ENCODE measurements at places on chromosomes 1 and 21.
A peak's percentile ranks its signal among the peaks of the same experiment; 100 is the strongest.

DNA sequence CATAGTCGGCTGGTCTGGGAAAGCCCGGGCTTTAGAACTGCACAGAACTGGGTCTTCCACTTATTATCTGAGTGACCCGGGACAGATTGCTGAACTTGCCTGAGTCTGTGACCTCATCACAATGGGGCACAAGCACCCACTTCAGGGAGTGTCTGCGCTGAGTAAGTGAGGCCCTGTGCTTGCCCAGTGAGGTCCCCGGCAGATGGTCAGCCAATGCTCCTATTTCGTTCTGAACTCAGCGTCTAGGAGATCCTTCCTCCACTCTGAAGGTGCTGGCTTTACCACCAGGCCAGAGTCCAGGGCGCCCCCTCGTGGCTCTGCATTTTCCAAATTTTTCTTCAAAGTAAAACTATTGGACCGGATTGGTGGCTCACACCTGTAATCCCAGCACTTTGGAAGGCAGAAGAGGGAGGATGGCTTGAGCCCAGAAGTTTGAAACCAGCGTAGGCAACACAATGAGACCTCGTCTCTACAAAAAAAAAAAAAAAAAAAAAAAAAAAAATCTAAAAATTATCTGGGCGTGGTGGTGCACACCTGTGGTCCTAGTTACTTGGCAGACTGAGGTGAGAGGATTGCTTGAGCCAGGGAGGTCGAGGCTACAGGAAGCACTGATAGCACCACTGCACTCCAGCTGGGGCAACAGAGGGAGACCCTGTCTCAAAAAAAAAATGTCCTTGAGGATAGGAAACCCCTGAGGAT, 61.7 kb downstream of the FCRL5 start:
- DNase-seq, result peak; percentile 12

DNA sequence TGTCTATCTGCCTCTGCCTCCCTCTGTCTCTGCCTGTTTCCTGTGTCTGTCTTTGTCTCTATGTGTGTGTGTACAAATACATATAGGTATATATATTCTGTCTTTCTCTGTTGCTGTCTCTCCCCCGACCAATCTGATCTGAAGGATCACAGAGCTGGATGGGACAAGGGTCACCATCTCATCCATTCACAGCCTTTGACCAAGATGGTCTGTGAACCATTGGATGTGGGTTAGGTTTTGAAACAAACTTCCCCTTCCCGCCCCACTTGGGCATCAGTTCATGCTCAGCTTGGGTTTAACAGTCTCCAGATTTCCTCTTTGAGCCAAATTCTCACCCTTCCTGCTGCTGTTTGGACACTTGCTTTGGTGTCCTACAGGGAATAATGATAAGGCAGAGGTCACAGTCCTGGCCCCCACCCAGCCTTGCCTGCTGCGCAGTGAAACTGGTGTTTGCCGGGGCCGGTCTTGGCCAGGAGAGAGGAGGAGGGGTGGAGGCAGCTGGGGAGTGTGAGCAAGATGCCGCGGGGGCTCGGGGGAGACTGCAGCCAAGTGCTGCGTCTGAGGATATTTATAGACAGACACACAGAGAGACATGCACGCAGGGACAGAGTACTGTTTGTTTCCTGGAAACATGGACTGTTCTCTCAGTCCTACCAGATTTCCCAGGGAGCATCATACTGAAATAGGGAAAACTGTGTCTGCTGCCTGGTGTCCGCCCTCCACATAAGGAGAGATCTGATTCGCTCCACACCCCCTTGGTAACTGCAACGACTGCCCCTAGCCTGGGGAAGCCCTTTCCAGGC, 27.0 kb upstream of the BTG2 start:
- peak; percentile 42 for DNase-seq

- no peak for DNase-seq
These were observed 407 bp upstream of the PIGV start for GRCh38 chr1:26787381-26787705.

GRCh38 chr1:203807196-203807595, 11.8 kb downstream of the ZBED6 start:
- no peak for DNase-seq

Measured in naive thymus-derived CD8-positive, alpha-beta T cell (primary cell).